ENCODE measurements at places on chromosomes 11 and 22.

DNA sequence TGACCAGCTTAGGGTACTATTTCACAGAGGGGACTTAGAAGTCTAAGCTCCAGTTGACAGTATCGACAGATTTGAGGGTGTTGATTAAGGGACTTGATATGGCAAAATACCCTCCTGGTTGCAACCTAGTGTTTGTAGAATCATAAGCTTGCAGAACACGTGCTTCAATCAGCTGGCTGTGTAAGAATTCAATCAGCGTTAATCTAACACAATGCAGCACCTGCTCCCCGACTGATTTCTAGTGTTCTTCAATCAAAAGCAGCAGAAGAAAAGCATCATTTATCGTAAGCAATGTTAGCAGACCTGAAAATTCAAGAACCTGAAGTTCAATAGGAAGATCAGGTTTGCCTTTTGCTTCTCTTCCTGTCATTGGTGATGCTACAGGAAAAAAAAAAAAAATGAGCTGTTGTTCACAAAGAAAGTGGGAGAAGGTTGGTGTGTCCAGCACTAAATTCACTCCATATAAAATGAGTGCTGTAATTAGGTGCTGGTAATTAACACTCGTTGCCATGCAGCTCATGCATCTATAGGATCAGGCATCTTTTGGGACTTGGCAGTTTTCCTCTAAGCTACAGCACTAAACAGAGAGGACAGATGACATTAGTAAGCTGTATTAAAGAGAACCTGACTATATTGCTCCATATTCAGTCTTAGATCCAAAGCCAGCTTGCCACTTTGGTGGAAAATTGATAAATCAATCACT, 840.3 kb downstream of the OPCML start:
- DNase-seq: no peak

DNA sequence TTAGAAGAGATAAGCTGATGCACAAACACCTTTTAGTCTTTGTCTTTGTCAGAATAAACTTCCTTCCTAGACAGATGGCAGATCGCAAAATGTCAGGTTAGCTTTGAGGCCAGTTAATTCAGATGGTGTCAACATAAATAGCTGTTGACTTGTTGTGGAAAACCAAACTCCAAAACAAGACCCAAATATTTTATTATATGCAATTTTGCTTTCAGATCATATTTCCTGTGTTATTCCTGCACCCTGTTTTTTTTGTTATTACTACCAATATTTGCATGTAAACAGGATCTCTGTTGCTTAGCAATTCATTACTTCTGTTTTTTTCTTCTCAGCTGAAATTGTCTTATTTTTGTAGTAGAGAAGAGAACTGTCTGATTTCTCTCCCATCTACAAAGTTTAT, 316.0 kb downstream of the ETS1 start:
- DNase-seq: no peak

DNA sequence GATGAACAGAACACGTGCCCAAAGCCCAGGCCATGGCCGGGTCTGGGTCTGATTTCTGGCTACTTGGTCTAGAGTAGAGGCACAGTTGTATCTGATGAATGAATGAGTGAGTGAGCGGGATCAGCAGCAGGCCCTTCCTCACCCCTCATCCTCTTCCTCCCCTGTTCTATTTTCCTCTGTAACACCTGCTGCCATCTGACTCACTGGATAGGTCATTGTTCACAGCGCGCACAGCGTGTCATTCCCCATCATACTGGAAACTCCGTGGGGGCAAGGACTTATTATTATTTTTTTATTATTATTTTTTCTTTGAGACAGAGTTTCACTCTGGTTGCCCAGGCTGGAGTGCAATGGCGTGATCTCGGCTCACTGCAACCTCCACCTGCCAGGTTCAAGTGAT, 13.9 kb downstream of the NCF4 start:
- DNase-seq: no peak

DNA sequence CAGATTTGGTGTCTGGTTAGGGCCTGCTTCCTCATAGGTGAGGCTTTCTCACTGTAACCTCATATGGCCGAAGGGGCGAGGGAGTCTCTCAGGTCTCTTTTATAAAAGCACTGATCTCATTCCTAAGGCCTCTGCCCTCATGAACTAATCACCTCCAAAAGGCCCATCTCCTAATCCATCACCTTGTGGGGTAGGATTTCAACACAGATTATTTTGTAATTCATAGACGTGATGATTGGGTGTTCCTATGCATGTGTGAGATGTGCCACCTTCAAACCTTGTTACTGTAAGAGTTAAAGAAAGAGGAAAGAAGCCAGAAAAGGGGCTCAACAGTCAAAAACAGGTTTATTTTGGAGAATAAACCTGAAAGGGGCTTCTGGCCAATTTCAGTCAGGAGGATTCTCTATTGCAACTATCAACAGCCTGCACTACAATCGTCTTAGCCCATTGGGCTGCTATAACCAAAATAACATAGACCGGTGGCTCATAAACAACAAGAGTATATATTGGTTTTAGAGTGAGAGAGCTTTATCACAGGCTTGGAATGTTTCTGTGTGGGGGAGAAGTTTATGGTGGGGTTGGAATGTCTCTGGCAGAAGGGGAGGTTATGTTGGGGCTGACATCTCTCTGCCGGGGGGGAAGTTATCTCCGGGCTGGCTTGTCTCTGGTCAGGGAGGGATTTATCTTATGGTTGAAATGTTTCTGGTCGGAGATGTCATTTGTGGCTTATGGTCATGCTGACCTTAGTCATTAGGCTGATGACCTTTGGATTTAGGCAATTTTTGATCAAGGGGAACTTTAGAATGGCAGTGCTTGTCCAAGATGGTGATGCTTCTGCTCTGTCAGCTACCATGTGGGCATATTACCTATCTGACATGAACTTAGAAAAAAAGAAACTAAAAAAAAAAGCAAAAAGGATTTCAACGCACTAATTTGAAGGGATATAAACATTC, 35.1 kb downstream of the CSF2RB start:
- no peak for DNase-seq

DNA sequence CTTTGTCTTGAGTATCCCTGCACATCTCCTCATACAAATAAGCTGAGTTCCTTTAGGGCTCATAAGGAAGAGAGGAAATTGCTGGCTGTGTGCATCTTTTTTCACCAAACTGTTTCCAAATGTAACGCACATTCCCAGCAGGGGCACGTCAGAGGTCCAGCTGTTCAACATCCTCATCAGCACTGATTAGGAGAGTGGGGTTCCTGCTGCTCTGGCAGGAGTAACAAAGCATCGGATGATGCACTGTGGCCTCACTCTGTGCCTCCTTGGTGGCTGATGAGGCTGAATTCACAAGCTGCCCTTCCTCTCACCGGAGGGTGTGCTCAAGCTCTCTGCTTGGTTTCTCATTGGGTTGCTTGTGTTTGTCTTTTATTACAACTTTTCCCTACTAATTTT, 35.5 kb upstream of the SLC25A1 start:
- no peak for DNase-seq
